ENCODE measurements at places on chromosomes 5 and 9.

- no peak for DNase-seq
Observed at GRCh38 chr9:127053057-127053821, 69.2 kb downstream of the ANGPTL2 start.

DNA sequence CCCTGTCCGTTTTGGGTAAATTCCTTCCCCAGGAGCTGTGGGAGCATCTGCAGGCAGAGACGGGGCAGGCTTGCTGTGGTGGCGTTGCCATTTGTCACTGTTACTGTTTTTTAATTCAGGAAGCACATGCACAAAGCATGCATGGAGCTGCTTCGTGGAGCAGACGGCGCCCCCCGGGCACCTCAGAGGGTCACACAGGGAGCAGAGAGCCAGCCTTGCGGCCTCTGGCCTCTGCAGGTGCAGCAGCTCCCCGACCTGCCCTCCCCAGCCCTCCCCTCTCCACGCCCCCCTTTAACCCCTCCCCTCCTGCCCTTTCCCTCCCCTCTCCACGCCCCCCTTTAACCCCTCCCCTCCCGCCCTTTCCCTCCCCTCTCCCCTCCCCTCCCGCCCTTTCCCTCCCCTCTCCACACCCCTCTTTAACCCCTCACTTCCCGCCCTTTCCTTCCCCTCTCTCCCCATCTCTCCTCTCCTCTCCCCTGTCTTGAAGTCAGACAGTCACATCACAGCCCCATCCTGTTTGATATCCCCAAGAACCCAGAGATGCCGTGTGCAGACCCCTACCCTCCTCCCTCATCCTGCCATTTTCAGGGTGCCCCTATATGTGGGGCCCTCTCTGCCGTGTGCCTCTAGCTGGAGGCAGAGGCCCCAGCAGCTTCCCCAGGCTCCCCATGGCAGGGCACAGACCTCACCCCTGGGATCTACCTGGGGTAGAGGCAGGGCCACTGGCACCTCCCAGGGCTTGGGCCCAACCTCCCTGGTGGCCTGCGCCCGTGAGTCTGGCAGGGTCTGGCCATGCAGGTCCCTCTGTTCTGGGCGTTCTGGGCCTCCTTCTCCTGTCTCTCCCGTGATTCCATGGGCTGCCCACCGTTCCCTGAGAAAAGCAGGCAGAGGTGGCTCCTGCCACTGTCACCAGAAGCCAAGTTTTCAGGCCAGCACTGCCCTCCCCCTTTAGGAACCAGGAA lies 29.6 kb upstream of the UBAC1 start:
- no peak for DNase-seq

- DNase-seq: no peak
Observed at GRCh38 chr5:144547098-144547499, 376.4 kb downstream of the KCTD16 start.

GRCh38 chr5:167653645-167654106 lies 637.8 kb upstream of the WWC1 start:
- no peak for DNase-seq
